NCI-H82 (cell line): ENCODE measurements at places on chromosomes 7 and 10.

GRCh38 chr10:5136468-5137087 lies 42.4 kb downstream of the AKR1C3 start:
- no peak for DNase-seq

DNA sequence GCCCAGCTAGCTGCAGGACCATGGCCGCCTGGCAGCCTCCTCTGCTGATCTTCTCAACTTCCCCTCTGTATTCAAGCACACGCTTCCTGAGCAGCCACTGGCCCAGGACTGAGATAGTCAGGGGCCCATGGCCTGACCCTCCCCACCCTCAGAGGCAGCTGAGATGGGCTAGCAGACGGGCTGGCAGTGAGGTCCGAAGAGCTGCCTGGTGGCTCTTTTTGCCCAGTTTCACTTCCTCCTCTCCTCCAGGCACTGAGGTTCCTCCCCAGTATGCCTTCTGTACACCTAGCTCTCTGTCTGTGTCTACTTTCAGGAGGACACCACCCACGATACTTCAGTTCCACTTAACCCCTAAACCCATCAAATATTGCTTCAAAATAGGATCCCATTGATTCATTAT lies 395.6 kb downstream of the TNS3 start:
- DNase-seq = no peak

- no peak for DNase-seq
Measured at GRCh38 chr7:28629216-28629842, 217.0 kb downstream of the CREB5 start.

- no peak for DNase-seq
Measured at GRCh38 chr7:86558680-86559501, 84.8 kb upstream of the GRM3 start.

DNA sequence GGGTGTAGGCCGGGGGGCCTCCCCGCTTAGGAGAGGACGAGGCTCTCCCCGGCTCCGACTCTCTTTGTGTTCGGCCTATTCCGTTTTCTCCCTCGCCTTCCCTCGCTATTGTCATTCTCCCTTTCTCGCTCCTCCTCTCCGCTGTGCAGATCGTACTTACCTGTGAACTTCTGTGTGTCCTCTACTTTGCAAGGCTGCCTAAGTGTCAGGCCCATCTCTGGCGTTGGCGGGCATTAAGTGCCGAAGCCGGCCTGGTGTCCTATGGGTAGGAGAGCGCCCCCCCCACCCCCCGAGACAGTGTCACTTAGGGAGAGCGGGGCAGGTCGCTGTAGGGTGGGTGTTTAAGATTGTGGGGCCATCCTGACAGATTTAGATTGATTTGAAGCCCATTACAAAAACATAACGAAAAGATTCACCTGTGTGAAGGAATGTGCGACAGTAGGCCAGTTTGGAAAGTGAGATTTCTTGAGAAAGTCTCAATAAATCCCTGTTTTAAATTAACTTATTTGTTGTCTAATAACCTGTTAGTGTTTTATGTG lies 579 bp downstream of the RBM33 start:
- peak; percentile 71 for DNase-seq

DNA sequence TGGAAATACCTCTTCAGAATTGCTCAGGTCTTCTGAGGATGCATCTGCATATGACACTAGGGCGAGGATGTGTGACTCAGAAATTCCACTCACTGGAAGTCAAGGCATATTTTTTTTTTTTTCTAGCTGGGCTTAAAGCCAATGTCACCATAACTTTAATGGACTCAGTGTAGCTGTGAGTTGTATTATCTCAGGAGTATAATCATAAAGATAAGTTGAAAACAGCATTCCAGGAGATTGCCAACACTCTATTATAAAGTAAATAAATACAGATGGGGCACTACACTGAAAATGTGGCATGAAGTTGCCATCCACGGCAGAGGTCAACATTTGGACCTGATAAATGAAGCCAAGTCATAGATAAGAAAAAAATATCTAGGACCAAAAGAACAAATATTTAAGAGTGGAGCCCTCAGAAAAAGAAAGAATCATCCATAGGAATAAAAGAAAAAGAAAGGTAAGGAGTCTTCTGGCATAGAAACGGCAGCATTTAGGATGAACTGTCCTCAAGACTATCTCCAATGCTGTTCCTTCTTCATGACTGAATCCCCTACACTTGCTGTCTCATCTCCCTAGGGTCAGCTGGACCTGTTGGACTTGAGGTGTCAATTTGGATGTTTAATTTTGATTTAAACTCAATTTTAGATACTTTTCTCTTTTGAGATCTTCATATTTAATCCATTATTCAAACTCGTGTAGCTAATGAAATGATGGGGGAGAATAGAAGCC lies 72.9 kb upstream of the CAV2 start:
- no peak for DNase-seq

DNA sequence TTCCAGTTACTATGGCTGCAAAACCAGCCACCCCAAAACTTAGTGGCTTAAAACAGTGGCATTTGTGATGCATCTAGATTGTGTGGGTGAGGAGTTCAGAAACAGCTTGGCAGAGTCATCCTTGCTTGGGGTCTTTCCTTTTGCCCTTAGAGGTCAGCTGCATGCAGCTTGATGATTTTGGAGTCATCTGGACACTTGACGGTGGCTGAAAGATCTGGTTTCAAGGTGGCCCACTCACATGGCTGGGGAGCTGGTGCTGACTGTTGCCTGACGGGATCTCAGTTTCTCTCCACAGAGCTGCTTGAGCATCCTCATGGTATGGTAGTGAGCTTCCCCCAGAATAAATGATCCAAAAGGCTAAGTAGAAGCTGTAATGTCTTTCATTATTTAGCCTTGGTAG lies 191.3 kb upstream of the GALNT17 start:
- no peak for DNase-seq

DNA sequence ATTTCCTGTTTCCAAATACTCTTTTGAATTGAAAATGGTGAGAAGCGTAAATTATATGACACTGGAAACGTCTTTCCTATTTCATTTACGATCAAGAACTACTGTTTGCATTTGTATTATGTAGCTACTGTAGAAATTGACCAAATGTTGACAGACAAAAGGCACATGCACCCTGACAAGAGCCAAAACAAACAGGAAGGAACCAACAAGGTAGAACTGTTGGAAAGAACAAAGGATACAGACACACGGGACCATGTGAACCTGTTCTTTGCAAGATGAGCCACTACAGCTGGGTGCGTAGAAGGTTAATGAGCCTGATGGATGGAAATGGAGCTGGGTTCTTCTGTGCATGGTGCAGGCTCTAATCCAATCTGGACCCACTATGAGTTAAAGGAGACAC lies 48.4 kb upstream of the FZD8 start:
- DNase-seq = no peak

GRCh38 chr7:34066411-34066810 lies 161.1 kb downstream of the BMPER start:
- DNase-seq = no peak

GRCh38 chr10:19629567-19629966 lies 186.7 kb upstream of the PLXDC2 start:
- DNase-seq = peak; percentile 0

DNA sequence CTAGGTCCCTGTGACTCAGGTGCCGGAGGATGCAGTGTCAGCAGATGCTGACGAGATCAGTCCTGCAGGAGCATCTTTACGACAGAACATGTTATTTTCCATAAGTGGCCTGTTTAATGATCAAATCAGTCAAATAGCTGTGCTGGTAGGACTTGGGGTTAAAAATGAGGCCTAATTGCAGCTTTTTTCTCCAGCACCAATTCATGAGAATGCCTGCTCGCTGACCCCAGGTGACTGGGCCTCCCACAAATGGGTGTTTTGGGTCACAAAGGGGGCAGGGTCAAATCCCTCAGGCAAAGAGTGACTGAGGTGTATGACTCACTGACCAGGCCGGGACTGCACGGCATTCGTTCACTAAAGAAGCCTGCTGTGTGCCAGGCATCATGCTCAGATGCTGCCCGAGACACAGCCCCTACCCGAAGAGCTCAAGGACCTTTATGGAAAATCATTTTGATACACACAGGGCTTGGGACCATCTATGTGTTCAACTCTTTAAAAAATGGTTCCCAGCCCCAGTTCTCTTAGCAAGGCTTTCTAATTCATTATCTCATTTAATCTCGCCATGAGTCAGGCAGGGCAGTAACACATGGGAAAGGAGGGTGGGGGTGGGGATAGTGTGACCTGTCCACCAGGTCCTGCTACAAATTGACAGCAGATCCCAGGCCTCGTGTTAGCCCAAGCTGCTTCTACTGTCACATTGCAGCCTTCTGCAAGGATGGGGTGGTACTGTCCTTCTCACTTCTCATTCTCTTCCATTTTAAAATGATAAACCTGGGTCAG lies 21.1 kb downstream of the ZNF775 start:
- no peak for DNase-seq

GRCh38 chr7:92498557-92498956 lies 20.8 kb upstream of the ERVW-1 start:
- DNase-seq = no peak

GRCh38 chr10:127649642-127650041 lies 87.3 kb upstream of the FOXI2 start:
- peak; percentile 23 for DNase-seq

GRCh38 chr10:24202181-24202570 lies 6.8 kb upstream of the KIAA1217 start:
- DNase-seq = no peak

- no peak for DNase-seq
Measured at GRCh38 chr10:59027975-59028655, 148.3 kb upstream of the PHYHIPL start.

- DNase-seq = no peak
Measured at GRCh38 chr10:97574374-97575126, 2.0 kb downstream of the ANKRD2 start.

DNA sequence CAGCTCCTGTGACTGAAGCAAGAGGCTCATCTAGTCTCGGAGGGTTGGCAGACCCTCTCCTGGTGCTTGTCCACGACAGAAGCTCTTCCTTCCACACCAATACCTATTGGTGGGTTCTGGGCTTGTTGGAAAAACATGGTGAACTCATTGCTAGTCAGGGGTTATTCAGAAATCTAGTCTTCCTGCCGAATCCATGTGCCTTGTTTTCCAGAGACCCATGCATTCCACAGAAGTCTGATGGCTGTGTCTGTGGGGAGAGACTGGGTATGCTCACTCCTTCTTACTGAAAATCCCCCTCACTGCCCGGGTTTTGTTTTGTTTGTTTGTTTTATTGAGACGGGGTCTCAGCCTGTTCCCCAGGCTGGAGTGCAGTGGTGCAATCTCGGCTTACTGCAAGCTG lies 138.3 kb downstream of the DNAJB6 start:
- no peak for DNase-seq

GRCh38 chr7:150803161-150803860 lies 2.7 kb downstream of the TMEM176A start:
- peak; percentile 42 for DNase-seq

- DNase-seq = peak; percentile 81
Measured at GRCh38 chr7:130901209-130901783, 167.3 kb upstream of the KLF14 start.

GRCh38 chr7:22241805-22242390 lies 115.1 kb downstream of the RAPGEF5 start:
- no peak for DNase-seq

DNA sequence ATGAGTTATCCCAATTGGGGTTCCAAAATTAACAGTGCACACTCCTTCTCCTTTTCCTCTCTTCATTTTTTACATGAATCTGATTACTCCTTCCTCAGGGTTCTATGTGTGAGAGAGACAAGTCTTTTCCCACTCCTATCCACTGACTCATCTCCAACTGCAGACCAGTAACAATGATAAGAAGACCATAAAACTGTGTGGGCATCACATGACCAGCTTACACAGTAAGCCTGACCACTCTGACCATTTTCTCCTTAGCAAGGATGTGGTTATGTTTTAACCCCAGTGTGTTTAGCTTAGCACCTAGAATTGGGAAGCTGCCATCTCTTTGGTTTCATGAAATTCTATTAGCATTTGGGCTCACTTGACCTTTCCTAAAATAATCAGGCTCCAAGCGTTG lies 145.0 kb upstream of the CALCR start:
- DNase-seq = no peak

DNA sequence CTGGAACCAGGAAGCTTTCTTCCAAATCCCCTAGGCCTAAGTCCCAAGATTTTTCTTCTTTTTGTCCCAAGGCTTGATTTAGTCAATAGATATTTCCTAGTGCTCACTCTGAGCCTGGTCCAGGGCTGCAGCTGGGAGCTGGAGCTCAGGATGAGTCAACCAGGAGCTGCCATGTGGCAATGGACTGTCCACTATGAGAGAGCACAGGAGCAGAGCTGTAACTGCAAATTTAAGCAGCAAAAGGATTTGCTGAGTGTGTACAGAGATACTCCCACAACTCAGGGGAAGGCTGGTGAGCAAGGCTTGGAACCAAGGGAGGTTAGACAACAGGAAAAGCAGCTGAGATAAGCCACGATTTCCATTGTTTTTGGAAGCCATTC lies 92.1 kb upstream of the CXCL12 start:
- DNase-seq = no peak
